Ovary (tissue), 10 donors: ENCODE measurements at places on chromosomes 16 and 17. TPM values are rescaled to one million over a fixed set of nuclear protein-coding genes. Genes with fewer than 3 reads are reported as not detected.

- no peaks in the 10 kb centered on the region for H3K27me3 ChIP-seq
- H3K4me1 ChIP-seq, result peaks cover 8% of the 10 kb centered on the region
- no peaks in the 10 kb centered on the region for H3K36me3 ChIP-seq
- DNase-seq, result no peak
- H3K4me3 ChIP-seq, result peak overlapping the region; percentile 61
- no peak overlapping the region for H3K27ac ChIP-seq
Measured at GRCh38 chr17:58323366-58324055, 5.1 kb downstream of the TSPOAP1 start.

- H3K36me3 ChIP-seq, result no peaks in the 10 kb centered on the region
- no peaks in the 10 kb centered on the region for H3K27me3 ChIP-seq
- no peak overlapping the region for H3K27ac ChIP-seq
- H3K4me1 ChIP-seq, result no peaks in the 10 kb centered on the region
- H3K4me3 ChIP-seq, result no peak overlapping the region
Measured at GRCh38 chr16:46918905-46919792, 35.0 kb downstream of the GPT2 start.

DNA sequence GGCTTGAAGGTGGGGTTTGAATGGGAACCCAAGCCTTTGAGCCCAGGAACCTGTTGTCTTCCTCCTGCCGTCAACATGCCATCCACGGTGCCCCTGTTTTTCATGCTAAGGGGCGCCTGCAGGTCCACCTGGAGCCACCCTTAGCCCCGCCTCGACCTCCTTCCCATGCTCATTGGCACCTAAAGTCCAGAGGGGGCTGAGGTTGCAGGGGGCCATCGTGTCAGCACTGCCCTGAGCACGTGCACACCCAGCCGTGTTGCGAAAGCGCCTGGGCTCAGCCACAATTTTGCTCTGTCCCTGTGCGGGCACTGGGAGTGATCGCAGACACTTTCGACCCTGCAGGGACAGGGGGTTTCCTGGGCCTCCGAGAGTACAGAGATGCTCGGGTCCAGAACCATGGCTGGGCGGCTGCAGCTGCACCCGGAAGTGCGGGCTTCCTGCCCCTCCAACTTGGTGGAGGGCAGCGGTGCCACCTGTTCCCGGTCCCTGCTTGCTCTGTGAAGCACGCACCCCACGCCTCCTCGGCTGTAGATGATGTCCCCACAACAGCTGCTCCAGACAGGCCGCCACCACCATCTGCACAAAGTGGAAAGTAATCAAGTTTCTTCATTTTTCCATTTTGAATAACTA is 454.7 kb downstream of the CDH8 start:
- no peaks in the 10 kb centered on the region for H3K27me3 ChIP-seq
- H3K4me3 ChIP-seq, result no peak overlapping the region
- no peaks in the 10 kb centered on the region for H3K36me3 ChIP-seq
- H3K4me1 ChIP-seq, result no peaks in the 10 kb centered on the region

Gene PLD6
- 7.5 TPM for total RNA-seq

- no peak for DNase-seq
- peaks cover 1% of the 10 kb centered on the region for H3K4me1 ChIP-seq
- no peaks in the 10 kb centered on the region for H3K27me3 ChIP-seq
- no peak overlapping the region for H3K27ac ChIP-seq
Measured at GRCh38 chr16:49821614-49822282, 34.2 kb downstream of the ZNF423 start.

GRCh38 chr16:4306470-4307214 is 9.2 kb upstream of the GLIS2 start:
- peak overlapping the region; percentile 40 for H3K4me3 ChIP-seq
- DNase-seq, result no peak
- peak overlapping the region; percentile 50 for H3K27ac ChIP-seq
- no peaks in the 10 kb centered on the region for H3K4me1 ChIP-seq
- no peaks in the 10 kb centered on the region for H3K27me3 ChIP-seq

DNA sequence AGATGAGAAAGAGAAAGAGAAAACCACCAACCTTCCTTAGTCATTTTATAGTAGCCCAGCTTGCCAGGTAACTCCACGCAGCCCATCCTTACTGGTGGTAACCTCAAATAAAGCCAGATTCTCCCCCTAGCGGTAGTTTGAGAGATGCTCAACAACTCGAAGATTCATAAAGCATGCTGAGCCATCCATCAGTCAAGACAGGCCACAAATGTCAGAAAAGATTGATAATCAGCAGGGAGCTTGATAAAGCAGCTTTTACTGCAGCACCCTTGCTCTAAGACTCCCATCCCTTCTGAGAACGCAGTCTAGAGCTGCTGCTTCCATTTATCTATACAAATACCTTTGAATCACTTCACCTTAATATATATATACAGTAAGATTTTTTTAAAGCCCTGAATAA is 451.5 kb upstream of the HSBP1 start:
- H3K4me3 ChIP-seq, result no peak overlapping the region
- H3K36me3 ChIP-seq, result no peaks in the 10 kb centered on the region
- no peak overlapping the region for H3K27ac ChIP-seq
- no peaks in the 10 kb centered on the region for H3K27me3 ChIP-seq
- DNase-seq, result no peak
- no peaks in the 10 kb centered on the region for H3K4me1 ChIP-seq

GRCh38 chr16:58421529-58421928 is 29.3 kb downstream of the GINS3 start:
- H3K27me3 ChIP-seq, result no peaks in the 10 kb centered on the region
- no peaks in the 10 kb centered on the region for H3K36me3 ChIP-seq
- no peak overlapping the region for H3K27ac ChIP-seq
- H3K4me1 ChIP-seq, result no peaks in the 10 kb centered on the region
- DNase-seq, result no peak
- H3K4me3 ChIP-seq, result no peak overlapping the region

Gene KRTAP1-5
- not detected for total RNA-seq

GRCh38 chr17:82215095-82215971 is 2.7 kb upstream of the CCDC57 start:
- no peaks in the 10 kb centered on the region for H3K27me3 ChIP-seq
- H3K4me1 ChIP-seq, result peaks cover 2% of the 10 kb centered on the region
- H3K36me3 ChIP-seq, result no peaks in the 10 kb centered on the region
- H3K4me3 ChIP-seq, result no peak overlapping the region
- DNase-seq, result no peak

DNA sequence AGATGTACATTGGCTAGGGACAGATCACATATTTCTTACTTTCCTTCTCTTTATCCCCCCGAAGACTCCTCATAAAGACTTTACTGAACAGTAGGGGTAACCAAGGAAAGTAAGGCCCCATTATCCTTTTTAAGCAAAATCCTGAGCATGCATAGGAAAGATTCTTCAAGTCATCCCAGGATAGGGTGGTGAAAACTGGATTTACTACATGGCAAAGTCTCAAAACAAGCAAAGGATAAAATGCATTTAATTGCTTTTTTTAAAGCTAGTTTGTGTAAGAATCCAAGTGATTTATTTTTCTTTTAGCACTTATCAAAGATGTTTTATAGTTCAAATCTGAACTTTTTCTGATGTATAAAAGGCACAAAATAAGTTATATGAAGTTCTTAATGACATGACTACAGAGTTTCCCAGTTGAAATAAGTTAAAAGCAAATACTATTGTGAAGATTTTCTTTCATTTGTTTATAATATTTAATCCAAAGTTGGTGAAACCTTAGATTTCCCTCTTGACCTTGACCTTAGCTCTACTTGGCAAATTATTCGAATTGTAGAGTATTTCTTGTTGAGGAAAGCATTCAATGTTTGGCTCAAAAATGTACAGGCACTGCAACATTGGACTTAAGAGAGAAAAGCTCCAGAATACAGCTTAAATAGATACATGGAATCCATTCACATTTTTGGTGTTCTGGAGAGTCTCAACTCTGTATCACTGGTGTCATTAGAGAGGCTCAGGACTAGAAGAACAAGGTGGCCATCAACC is 104.3 kb downstream of the ABCA8 start:
- H3K4me1 ChIP-seq, result peaks cover 14% of the 10 kb centered on the region
- no peaks in the 10 kb centered on the region for H3K27me3 ChIP-seq
- peak overlapping the region; percentile 28 for H3K27ac ChIP-seq

GRCh38 chr17:56149266-56150036 is 3.8 kb upstream of the ANKFN1 start:
- no peak overlapping the region for H3K27ac ChIP-seq
- H3K4me1 ChIP-seq, result no peaks in the 10 kb centered on the region
- no peaks in the 10 kb centered on the region for H3K36me3 ChIP-seq
- no peak for DNase-seq
- H3K4me3 ChIP-seq, result no peak overlapping the region

DNA sequence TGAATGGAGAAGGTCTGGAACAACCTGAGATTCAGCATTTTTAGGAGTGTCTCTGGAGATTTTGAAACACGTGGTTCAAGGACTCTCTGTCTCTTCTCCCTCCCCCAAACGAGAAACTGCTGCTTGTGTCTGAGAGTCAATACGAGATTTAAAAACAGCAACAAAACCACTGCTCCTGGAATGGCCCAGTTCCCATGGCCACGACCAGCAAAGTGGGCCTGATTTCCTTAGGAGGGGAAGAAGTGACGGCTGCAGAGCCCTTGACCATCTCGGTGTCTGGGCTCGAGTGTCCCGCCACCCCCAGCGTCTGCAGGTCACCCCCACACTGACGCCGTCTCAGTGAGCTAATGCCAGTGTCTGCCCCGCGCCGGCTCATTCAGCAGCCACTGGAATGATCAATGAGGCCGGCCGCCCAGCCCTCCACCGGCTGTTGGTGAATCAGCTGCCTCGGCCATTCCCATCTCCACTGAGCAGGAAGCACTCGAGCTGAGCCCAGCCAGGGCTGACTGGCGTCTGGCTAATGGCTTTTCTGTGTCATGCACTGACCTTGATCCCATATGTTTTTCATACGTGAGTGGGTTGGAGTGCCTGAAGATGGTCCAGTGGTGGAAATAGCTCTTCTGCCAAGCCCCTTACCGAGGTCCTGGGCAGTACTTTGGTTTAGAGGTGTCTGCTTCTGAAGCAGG is 151.8 kb downstream of the PITPNC1 start:
- H3K4me3 ChIP-seq, result peak overlapping the region; percentile 28
- peak overlapping the region; percentile 75 for H3K27ac ChIP-seq
- peaks cover 12% of the 10 kb centered on the region for H3K4me1 ChIP-seq
- no peaks in the 10 kb centered on the region for H3K27me3 ChIP-seq
- no peaks in the 10 kb centered on the region for H3K36me3 ChIP-seq

DNA sequence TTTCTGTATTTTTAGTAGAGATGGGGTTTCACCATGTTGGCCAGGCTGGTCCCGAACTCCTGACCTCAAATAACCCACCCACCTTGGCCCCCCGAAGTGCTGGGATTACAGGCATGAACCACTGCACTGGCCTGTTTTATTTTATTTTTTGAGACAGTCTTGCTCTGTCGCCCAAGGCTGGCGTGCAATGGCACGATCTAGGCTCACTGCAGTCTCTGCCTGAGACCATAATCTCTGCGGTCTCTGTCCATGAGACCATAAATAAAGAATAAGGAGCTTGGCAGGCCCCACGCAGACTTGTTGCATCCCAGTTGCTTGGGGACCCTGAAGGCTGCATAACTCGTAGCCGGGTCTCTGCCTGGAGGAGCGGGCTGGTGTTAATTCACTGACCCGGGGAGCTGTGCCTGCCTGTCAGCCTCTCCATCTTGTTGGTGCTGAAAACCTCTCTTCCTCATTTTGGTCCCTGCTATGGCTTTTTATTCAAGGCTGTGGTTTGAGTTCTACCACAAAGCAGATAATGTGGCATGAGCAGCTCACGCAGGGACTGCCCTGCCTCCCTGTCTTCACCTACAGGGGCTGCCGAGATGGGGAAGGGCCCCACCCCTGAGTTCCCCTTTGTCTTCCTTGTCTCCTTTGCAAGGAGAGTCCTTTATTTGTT is 82.1 kb downstream of the MSI2 start:
- H3K4me3 ChIP-seq, result no peak overlapping the region
- H3K27ac ChIP-seq, result no peak overlapping the region
- no peaks in the 10 kb centered on the region for H3K27me3 ChIP-seq
- DNase-seq, result no peak
- no peaks in the 10 kb centered on the region for H3K36me3 ChIP-seq
